ENCODE measurements at places on chromosomes 16 and 17.
A peak's percentile ranks its signal among the peaks of the same experiment; 100 is the strongest.

GRCh38 chr16:23182679-23183542 is at the start of gene SCNN1G:
Gene SCNN1G (plus strand): TSS chr16:23182745. CDS start chr16:23186272, 3,527 bp downstream.
- peak; percentile 12 for DNase-seq

- DNase-seq, result no peak
Observed at GRCh38 chr17:49487183-49487582, 7.9 kb upstream of the NGFR start.

DNA sequence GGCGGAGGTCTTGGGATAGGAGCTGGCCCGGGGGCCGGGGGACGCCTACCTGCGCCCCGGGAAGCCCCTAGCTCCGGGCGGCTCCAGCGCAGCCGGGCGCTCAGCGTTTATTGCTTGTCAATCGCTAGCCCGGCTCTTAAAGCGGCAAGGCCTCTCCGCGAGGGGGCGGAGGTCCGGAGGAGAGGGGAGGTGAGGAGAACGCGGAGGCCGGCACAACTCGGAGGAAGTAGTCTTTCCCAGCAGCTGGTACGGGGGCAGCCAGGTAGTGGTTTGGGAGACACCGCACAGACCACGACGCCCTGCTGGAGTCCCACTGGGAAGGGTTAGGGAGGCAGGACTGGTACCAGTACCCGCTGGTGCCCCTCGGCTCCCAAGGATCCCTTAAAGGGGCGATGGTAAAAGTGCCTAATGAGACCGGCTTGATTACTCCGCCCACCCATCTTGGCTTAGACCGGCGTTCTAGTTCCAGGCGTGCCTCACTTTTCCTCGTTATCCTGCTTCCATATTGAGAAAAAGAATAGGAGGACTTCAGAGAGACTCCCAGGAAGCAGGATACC is at the start of gene MPP2:
Gene MPP2 (minus strand): TSS at position 112 of the 557 bp plus-strand sequence. CDS start 3,076 bp downstream, outside the sequence.
- DNase-seq, result peak; percentile 74

- DNase-seq, result no peak
Observed at GRCh38 chr16:9039210-9039609, 52.2 kb upstream of the HAPSTR1 start.

DNA sequence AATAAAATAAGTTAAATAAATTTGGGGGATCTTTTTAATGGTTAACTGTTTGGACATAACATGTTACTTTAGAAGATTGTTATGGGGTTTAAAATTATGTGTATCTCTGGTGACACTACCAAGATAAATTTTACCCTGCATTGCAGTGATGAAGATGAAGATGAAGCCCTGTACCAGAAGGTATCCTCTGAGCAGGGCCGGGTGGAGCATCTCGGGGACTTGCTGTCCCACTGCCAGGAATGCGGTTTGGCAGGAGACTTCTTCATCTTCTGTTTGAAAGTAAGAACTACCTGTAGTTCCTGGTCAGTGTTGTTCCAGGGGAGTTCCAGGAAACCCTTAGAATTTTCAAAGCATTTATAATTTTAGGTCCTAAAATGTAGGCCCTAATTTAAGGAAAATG is 64.0 kb downstream of the TANGO6 start:
- DNase-seq, result no peak

DNA sequence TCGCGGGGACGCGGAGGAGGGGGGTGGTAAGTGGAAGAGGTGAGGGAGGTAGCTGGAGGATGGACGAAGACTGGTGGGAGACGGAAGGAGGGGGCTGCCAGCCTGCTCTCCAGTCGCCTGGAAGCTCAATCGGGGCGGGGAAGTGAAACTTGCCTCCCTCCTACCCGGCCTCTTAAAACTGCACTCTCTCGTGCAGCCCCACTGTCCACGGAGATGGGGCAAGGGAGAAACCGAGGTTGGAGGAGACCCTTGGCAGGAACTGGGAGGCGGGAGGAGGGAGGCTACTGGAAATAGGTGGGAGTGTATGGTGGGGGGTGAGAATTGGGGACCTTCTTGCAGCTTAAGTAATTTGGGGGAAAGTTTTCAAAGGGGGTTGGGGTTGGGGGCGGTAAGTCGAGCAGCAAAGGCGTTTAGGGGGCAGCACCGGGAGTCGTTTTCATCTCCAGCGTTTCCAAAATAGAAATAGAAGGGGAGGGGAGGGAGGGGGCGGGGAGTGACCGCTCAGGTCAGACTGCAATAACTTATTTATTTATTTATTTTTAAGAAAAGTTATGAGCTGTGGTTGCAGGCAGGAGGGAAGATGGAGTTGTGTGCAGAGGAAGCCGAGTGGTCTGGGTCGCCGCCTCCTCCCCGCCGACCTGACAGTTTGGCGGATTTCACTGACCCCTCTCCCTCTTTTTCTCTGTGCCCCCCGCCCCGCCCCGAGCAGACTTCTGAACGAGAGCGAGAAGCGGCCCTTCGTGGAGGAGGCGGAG is 1.4 kb downstream of the SOX9 start:
- DNase-seq, result no peak

DNA sequence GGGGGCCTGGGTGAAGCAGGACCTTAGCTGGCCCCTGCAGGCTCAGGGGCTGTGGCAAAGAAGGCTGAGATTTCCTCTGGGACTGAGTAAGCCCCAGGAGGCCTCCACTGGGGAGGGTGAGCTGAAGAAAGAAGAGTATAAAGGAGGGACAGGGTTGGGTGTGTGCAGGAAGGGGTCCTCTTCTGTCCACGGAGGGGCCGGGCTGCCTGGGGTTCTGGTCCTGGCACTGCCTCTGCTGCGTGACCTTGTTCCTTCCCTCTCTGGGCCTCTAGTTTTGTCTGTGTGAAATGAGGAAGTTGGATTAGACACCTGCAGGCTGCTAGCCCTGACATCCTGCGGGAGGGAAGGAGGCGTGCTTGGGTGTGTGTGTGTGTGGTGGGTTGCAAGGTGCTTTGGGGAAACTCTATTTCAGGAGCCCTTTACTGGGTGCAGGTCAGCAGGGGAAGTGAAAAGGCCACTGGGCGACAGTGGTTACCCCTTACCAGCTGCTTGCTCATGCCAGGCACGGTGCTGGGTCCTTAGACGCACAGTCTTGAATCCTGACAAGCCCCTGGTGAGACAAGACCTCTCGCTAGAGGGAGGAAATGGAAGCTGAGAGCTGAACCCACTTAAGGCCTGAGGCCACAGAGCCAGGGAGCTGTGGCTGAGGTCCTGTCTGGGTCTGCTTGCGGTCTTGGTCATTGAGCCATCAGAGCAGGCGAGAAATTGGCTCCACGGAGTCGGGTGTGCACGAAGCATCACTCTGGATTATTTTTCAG is 60.7 kb downstream of the OR1D5 start:
- no peak for DNase-seq

DNA sequence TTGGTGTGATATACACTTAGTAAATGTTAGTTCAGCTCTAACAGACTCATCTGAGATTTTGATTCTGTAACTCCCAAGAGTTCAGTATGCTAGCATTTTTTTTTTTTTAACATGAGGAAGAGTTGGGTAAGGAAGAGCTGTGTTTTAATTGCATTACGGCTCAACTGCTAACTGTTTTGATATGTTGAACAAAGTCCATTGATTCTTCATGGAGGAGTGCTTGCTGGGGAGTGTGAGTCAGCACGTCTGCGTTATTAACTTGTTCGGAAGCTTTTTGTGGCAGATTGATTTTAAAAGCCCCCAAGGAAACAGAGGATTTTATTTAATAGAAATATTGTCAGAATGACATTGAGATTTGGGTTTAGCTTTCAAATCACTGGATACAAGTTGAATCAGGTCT is 45.8 kb downstream of the PITPNC1 start:
- DNase-seq, result no peak

DNA sequence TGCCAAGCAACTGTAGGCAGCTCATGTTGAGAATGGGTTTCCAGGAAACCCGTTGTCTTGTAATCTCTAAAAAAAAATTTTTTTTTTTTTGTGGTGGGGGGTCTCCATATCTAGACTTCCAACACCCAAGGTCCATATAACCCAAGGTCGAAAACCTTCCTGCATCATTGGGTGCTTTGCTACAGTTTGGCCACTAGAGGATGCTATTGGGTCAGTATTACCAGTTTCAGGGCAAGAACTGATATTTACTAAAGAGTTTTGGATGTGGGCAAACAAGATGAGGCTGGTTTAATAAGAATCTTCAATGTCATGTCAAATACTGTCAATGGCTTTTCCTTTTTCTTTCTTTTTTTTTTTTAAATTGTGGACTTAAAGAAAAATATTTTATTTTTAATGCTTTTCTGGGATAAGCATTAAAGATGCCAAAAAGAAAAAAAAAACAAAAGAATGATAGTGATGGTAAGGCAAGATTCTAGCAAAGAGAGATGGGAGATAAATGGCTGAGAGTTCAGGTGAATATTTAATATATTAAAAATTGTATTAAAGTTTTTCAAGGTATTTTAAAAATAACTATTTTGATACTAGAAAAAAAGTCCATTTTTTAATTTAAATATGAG is 62.2 kb downstream of the DHRS7C start:
- DNase-seq, result peak; percentile 54

DNA sequence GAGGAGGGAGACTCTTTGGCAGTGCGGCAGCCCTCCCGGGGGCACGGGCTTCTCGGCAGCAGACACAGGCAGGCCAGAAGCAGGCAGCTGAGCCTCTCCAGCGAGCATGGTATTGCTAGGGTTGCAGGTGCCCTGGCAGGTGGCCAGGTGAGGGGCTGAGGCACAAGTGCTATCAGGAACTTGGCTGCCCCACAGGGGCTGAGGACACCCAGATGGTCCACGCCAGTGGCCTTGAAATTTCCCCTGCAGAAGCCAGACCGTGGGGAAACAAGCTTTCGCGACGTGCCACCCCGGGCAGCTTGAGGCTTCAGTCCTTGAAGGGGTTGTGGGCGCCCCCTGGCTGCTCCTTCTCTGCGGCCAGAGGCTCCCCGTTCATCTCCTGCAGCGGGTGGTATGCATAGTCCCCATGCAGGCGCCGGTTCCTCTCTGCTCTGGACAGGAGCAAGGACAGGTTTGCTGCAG is 8.5 kb downstream of the NAGPA start:
- peak; percentile 43 for DNase-seq

GRCh38 chr17:42193969-42194899 is at the start of gene GHDC:
Gene GHDC (minus strand): TSS chr17:42194494. CDS start chr17:42193581, 913 bp downstream.
- DNase-seq, result peak; percentile 87

GRCh38 chr17:65423346-65424140 is 137.9 kb downstream of the AXIN2 start:
- no peak for DNase-seq

- DNase-seq, result no peak
Observed at GRCh38 chr16:88899901-88900661, 33.6 kb upstream of the PABPN1L start.

DNA sequence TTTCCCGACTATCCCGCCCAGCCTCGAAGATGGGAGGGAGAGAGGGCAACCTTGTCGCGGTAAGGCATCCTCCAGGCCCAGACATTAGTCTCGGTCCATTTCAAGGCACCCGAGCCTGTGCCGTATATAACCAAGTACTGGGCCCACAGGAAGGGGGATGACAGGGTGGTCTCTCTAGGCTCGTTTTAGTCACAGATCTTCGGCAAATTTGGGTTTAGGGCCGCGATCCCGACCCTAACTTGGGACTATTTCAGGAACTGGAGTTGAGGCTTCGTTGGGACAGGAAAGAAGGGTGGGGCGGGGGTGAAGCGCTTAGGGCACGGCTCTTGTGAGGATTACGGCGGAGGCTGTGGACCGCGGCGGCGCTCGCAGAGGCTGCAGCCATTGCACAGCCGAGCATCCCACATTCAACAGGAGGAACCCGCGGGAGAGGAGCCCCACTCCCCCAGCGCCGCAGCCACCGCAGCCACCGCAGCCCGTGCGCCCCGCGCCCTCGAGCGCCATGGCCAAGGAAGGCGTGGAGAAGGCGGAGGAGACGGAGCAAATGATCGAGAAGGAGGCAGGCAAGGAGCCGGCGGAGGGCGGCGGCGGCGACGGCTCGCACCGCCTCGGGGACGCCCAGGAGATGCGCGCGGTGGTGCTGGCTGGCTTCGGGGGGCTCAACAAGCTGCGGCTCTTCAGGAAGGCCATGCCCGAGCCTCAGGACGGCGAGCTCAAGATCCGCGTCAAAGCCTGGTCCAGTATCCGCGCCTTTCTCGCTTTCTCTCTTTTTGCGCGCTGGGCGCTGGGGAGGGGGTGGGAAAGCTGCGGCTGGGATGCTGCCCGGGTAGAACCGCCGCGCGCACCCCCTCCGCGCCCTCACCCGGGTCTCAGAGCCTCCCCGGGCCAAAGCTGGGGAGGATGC is at the start of gene VAT1L:
Gene VAT1L (plus strand): TSS at position 384 of the 904 bp plus-strand sequence. CDS start 119 bp downstream, at position 503.
- DNase-seq, result no peak

- DNase-seq, result no peak
Observed at GRCh38 chr16:79756571-79756970, 156.0 kb upstream of the MAF start.

GRCh38 chr16:55010492-55011160 is 80.0 kb downstream of the IRX5 start:
- no peak for DNase-seq

DNA sequence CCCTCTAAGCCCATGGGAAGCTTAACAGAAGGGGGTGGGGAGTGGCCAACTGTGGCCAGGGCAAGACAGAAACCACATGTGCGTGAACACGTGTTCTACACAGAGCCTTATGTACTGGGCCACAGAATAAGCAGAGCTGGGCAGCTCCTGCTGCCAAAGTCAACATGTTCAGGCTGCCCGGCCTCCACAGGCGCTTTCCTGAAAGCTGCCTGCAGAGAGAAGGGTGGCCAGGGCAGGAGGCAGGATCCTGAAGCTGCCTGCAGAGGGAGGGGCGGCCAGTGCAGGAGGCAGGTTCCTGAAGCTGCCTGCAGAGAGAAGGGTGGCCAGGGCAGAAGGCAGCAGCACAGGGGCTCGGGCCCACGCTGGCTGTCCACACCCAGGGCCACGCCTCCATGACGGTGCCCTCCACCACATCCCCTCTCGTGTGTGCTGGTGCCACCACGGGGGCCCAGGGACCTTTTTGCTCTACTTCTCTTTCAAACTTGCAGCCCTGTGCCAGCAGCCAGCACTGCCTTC is 79.5 kb downstream of the ANKRD11 start:
- DNase-seq, result no peak

GRCh38 chr17:64024215-64024654 is 3.8 kb upstream of the ICAM2 start:
- DNase-seq, result no peak

DNA sequence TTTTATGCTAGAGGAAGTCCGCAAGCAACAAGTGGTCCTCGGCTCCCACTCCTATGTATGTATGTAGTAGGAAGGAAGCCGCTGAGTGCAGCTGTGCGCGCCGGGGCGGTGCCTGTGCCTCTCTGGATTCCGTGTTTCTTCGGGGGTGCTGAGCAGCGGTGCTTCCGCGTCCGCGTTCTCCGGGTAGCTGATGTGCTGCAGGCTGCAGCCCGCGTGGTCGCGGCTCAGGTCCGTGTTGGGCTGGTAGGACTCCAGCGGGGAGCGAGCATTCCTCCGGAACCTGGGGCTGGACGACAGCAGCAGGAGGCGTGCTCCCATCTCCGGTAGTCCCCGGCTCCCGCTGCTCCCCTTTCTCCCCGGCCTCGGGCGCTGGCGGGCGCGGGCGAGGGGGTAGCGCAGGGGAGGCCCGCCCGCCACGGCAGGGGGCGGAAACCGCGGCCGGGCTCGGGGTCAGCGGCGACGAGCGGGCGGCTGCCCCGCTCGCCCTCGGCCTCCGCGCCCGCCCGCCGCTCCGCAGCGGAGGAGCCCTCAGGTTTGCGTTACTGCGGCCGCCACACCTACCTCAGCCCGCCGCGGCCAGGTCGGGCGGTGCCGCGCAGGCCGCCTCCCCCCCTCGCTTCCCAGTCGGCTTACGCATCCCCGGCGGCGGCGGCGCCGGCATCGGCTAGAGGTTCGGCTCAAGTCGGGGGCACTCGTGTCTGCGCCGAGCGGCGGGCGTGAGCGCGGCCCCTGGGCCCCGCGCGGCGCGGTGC is 487 bp downstream of the C17orf67 start:
- peak; percentile 62 for DNase-seq

All from HAP-1 (cell line).